ENCODE measurements at places on chromosomes 11 and 22.

- DNase-seq = no peak
Measured at GRCh38 chr11:68338051-68338780, 25.8 kb downstream of the LRP5 start.

GRCh38 chr11:64917663-64917995, 620 bp upstream of the ATG2A start:
- DNase-seq = no peak

GRCh38 chr11:66413167-66413566, 7.7 kb upstream of the NPAS4 start:
- DNase-seq = no peak

- DNase-seq = no peak
Measured at GRCh38 chr11:62273284-62273683, 3.3 kb downstream of the SCGB2A2 start.

- no peak for DNase-seq
Measured at GRCh38 chr11:1209371-1210057, 13.4 kb upstream of the MUC5B start.

DNA sequence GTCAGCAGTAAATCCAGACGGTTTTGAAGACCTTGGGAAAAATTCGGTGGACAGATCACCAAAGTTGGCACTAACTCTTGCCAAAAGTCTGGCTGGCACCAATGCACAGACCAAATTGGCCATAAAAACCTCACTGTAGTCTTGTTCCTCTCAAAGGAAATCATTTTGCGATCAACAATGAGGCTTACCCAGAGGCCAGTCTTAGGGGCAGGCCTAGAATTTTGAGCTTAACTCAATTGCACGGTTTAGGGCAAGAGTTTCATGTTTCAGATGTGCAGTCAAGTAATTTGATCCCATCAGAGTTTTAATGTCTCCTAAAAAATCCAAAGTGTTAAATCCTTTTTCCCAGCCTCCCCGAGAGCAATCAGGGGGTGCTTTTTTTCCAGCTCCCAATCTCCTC, 19.0 kb downstream of the MPPED2 start:
- DNase-seq = no peak

GRCh38 chr11:130441719-130442118, 6.7 kb upstream of the ADAMTS15 start:
- DNase-seq = no peak

DNA sequence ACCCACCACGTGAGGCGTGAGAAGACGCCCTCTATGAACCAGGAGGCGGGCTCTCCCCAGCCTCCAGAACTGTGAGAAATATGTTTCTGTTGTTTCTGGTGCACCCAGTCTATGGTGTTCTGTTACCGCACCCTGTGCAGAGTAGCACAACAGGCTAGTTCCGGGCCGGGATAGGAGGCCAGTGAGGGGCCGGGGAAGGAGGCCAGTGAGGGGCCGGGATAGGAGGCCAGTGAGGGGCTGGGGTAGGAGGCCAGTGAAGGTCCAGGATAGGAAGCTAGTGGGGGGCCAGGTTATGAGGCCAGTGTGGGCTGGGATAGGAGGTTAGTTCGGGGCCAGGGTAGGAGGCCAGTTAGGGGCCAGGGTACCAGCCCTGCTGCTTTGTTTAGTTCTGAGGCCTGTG, 204.6 kb downstream of the BARX2 start:
- DNase-seq = no peak

DNA sequence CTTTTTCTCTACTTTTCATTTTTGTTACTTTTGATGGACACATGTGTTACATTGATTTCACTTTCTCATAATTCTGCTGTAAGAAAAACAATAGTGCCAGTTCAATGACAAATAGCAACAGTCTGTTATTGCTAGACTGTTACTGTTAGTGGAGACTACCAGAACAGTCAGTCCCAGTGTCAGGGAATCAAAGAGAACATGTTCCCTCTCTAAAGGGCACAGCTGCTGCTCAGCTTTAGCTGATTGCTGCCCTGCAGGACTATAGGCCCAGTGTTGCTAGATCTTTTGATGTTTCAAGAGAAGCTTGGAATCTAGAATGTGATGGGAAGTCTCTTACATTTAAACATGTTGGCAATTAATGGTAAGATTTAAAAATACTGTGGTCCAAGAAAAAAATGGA, 3.4 kb downstream of the BIRC3 start:
- no peak for DNase-seq

- no peak for DNase-seq
Measured at GRCh38 chr11:79026803-79027445, 413.9 kb downstream of the TENM4 start.

DNA sequence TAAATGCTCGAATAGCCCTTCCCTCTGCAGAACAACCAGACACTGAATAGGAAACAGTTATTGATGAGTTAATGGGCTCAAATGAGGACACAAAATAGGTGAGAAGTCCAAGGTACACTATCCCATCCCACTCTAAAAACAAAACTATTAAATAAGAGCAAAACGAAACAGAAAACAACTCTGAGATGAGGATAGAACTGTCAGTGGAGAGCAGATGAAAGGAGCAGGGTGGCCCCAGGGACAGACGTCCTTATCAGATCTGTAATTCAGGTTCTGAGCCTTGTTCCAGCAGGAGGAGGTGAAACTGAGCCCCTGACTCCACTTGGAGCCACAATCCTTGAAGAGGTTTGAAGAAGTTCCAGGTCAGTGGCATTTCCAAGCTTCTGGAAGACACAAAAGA, 8.5 kb upstream of the SNX19 start:
- DNase-seq = no peak

DNA sequence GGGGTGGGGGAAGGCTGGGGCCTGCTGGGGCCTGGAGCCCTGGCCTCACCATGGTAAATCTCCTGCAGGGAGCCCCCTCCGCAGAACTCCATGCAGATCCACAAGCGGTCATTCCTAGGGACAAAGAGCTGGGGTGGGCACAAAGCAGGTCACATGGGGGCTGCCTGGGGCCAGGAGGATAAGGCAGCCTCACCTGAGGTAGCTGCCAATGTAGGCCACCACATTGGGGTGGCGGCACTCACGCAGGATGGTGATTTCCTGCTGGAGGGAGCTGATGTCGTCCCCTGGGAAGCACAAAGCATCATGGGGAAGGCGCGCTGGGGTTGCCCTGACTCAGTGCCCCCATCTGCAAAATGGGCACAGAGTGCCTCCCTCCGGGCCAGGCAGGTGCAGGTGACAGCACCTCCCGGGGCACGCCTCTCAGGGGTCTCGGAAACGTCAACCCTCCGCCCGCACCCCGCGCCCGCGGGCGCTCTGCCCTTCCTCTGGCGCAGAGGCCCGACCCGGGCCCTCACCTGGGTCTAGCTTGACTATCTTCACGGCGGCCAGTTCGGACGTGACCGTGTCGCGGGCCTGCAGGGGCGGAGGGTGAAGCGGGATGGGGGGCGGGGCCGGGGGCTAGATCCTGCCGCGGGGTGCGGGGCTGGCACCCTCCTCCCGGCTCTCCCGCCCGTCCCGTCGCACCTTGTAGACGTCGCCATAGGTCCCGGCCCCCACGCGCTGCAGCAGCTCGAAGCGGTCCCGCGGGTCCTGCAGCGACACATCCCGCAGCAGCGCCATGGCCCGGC, 450 bp downstream of the MAP4K2 start:
- DNase-seq = peak; percentile 47

DNA sequence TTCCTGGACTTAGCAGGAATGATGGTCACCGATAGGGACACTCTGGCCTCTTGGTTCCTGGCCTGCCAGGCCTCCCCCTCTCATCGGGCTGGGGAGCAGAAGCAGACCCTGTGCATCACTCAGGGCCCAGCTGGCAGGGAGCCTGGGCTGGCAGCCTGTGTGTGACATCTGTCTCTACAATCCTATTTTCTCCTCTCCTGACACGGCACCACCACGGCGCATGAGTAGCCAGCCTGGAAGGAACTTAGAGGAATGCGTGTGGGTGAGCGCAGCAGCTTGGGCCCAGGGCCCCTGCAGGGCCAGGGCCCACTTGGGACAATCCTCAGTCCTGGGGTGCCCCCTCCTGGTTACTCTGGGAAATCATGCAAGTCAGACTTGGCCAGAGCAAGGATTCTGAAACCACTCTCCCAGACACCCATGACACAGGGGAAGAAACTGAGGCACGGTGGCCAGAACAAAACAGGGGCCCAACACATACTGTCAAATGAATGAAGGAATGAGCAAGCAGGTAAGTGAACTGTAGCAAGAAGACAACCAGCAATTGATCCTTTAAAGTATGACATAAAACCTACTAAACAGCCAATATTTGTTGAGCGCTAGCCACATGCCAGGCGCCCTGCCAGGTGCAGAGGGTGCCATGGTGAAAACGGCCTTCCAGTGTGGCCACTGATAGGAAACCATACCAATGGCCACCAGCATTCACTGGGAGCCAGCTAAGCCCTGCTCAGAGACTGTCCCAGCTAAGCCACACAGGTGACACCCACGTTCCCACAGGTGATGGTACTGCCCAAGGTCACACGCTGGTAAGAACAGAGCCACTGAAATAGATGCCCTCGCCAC, 13.3 kb downstream of the RSPH14 start:
- DNase-seq = peak; percentile 51

DNA sequence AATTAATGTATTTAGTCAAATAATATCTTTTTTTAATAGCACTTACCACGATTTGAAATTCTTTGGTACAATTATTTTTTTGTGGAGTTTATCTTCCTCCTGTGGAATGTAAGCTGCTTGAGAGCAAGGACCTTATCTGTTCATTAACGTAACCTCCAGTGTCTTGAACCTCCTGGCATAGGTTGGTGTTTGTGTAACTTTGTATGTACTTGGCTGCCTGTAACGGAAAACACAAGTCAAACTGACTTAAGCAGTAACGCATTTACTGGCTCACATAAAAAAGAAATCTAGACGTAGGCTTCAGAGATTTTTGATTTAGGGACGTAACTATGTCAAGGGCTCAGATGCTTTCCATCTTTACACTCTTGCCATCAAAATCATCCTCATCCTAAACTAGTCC, 56.1 kb downstream of the ARHGEF12 start:
- DNase-seq = no peak

GRCh38 chr22:33883561-33883960, 36.7 kb downstream of the LARGE1 start:
- no peak for DNase-seq

DNA sequence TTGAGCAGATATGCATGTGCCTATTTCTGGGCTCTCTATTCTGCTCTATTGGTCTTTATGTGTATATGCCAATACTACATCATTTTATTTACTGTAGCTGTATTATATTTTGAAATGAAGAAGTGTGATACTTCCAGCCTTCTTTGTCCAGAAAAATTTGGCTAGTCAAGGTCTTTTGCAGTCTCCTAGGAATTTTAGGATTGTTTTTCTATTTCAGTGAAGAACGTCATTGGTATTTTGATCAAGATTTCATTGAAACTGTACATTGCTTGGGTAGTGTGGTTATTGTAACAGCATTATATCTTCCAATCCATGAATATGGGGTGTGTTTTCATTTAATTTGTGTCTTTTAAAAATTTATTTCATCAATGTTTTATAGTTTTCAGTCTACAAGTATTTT, 400.3 kb downstream of the AASDHPPT start:
- no peak for DNase-seq

DNA sequence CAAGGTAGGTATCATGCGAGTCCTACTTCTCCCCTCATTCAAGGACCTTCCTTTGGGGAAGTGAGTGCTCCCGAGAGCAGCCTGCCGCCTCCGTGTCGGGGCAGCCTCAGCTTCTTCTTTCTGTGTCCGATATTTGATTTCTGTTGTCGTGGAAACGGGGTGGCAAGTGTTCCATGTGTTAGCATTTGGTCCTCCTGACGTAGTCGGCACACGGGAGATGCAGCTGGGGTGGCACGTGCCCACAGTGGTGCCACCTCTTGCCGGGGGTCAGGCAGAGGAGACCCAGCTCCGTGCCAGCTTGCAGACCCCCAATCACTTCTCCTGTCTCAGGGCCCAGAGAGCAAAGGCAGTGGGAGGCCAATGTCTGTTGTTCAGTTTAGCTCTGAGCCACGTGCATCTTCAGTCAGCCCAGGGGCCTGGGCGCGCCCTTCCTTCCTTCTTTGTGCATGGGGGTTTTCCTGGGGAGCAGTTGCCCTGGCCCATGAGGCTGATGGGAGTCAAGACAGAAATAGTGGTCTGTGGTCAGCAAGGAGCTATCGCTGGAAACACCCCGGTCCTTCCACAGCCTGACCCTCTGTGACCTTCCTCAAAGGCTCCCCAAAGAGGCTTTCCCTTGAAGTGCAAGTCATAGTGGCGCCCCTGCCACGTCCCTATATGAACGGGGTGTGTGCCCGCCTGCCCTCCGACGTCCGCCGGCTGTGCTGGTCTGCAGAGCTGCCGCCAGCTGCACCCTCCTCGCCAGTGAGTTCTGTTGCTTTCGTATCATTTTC, 44.5 kb downstream of the PARVB start:
- peak; percentile 67 for DNase-seq

- DNase-seq = no peak
Measured at GRCh38 chr11:19651653-19652052, 61.0 kb upstream of the NAV2 start.

DNA sequence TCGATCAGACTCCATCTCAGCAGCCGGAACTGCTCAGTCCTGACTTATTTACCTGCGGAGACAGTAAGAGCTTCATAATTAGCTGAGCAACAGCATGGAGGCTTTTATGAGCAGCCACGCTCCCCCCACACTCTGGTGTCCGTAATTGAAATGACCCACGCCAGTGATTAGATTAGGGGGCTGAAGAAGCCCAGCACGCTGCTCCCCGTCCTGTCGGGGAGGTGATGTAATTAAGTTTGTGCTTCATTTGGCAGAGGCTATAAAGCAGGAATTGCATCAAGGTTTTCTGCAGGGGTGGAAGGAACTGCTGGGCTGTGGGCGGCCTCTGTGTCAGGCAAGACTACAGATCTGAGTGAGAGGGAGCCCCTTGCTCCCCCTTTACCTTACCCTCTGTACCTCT, 22.8 kb upstream of the HTR3A start:
- DNase-seq = no peak

DNA sequence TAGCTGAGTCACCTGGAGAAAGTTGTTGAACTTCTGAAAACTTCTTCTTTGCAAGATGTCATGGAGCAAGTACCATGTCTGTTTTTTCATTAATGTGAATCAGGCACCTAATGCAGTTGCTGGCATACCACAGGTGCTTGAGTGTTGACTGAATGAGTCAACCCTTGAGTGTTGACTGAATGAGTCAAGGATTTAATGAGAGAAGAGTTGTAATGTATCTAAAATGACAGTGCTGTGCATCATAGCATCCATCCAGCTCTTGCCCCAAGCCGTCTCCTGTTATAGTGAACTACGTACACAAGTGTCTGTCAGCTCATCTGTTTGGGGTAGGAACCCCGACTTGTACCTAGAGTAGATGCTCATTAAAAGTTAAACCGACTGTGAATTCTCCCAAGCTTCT, 93.1 kb downstream of the CWC15 start:
- DNase-seq = no peak

All from Kasumi-1 (cell line).